ENCODE measurements at places on chromosomes 1 and 21.

DNA sequence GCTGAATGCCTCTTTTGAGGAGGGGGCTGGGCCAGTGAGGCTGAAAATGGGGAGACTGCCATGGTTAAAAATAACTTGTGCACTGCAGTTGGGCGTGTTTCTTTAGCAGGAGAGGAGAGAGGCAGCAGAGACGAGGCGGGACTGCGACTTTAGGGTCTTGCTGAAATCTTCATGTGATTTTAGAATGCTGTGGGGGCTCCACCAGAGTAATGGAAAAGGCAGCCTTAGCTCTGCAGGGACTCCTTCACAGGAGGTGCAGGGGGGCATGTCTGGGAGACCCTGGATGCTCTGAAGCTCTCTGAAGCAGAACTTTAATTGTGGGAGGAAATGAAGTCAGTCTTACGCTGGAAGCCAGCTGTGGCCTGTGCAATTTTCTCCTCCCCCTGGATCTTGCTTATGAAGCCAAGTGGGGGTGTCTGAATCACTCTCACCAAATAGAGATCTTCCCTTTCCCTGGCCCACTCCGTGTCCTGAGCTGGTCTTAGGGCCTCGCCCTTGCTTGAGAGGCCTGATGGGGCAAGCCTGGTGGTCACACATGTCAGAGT, 60.8 kb downstream of the NDUFS5 start:
- H3K4me3 ChIP-seq = no peak overlapping the region
- no peak for DNase-seq
- H3K27me3 ChIP-seq = peaks cover 12% of the 10 kb centered on the region

GRCh38 chr1:156689035-156689952, 12.1 kb upstream of the NES start:
- peak; percentile 61 for DNase-seq
- peaks cover 31% of the 10 kb centered on the region for H3K27me3 ChIP-seq

GRCh38 chr1:198756470-198756869, 117.6 kb downstream of the PTPRC start:
- peaks cover 44% of the 10 kb centered on the region for H3K36me3 ChIP-seq
- H3K27me3 ChIP-seq = peaks cover 39% of the 10 kb centered on the region
- peak overlapping the region; percentile 15 for H3K27ac ChIP-seq
- H3K4me1 ChIP-seq = peaks cover 70% of the 10 kb centered on the region

GRCh38 chr1:200710166-200710565, 28.5 kb upstream of the CAMSAP2 start:
- no peaks in the 10 kb centered on the region for H3K27me3 ChIP-seq
- H3K36me3 ChIP-seq = no peaks in the 10 kb centered on the region
- H3K4me1 ChIP-seq = no peaks in the 10 kb centered on the region
- no peak overlapping the region for H3K27ac ChIP-seq
- DNase-seq = no peak

DNA sequence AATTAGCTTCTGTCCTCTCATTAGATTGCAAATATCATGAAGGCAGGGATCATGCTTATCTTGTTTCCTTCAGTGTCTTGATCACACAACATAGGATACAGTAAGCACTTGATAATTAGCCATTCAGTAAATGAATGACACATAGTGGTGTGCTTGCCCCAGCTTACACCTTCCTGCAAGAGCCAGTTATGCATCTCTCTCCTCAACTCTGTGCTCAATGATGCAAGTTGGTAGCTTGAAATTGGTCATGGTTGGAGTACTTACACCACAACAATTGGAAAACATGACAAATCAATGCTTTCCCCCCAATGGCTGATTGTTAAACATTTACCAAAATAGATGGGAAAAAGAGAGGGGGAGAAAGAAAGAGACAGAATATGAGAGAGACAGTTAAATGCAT, 129.2 kb downstream of the NUF2 start:
- H3K4me3 ChIP-seq = no peak overlapping the region
- H3K36me3 ChIP-seq = no peaks in the 10 kb centered on the region
- H3K4me1 ChIP-seq = no peaks in the 10 kb centered on the region
- H3K27me3 ChIP-seq = peaks cover 4% of the 10 kb centered on the region

DNA sequence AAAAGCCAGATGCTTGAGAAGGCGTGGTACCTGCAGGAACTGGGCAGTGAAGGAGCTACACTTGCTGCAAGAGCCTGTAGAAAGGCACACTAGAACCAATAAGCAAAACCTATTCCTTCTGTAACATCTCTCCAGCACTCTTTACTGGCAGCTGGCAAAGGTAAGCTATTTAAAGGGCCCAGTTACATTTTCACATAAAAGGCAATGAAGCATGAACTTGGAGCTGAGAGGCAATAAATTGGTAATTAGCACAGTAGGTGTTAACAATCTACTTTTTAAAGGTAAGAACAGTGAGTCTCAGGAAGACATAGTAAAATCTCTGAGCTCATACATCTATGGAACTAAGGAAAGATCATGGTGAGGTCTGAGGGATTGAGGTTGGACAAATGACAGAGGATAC, 167.1 kb upstream of the OLFM3 start:
- no peaks in the 10 kb centered on the region for H3K27me3 ChIP-seq
- no peak overlapping the region for H3K4me3 ChIP-seq
- H3K36me3 ChIP-seq = no peaks in the 10 kb centered on the region

- no peaks in the 10 kb centered on the region for H3K4me1 ChIP-seq
- no peak for DNase-seq
- no peak overlapping the region for H3K4me3 ChIP-seq
- H3K27me3 ChIP-seq = no peaks in the 10 kb centered on the region
- H3K36me3 ChIP-seq = no peaks in the 10 kb centered on the region
- H3K27ac ChIP-seq = no peak overlapping the region
Measured at GRCh38 chr1:65992165-65992821, 199.6 kb downstream of the PDE4B start.

- H3K27me3 ChIP-seq = no peaks in the 10 kb centered on the region
- no peak overlapping the region for H3K27ac ChIP-seq
- no peak overlapping the region for H3K4me3 ChIP-seq
- no peaks in the 10 kb centered on the region for H3K36me3 ChIP-seq
- no peak for DNase-seq
Measured at GRCh38 chr1:174445817-174446216, 1.9 kb upstream of the GPR52 start.

DNA sequence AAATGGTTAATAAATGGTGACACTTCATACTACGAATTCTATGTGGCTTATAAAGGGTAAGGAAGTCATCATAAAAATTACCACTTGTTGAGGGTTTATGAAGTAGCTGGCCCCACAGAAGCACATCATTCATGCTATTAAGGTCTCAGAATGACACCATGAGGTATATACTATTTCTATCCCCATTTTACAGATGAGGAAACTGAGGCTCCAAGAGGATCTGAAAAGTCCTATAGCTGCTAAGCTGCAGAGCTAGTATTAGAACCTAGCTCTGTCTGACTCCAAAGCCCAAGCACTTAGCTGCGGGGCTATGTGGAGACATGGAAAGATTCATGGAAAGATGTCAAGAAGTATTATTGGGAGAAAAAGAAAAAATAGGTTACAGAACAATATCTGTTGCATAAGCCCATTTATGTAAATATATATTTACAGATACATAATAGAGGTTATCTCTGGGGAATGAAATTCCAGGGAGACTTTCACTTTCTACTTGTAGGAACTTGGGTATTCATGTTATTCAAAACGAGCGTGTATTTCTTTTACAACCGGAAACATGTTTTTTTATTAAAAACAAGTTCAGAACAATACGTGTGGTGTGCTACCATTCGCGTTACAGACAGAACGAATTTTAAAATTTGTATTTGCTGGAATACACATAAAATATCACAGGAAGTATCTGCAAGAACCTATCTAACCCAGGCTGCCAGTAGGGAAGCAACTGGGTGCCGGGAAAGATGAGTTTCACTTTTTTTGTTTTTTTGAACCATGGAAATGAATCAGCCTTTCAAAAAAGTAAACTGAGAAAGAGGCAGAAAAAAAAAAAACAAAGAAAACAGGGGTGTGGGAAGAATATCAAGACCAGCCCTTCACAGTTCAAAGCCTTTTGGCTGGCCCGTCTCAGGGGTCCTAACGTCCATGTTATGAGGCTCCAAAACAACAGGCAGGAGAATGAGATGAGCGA, 13.4 kb downstream of the SPOCD1 start:
- peaks cover 12% of the 10 kb centered on the region for H3K4me1 ChIP-seq
- H3K4me3 ChIP-seq = peak overlapping the region; percentile 50
- H3K36me3 ChIP-seq = no peaks in the 10 kb centered on the region
- no peaks in the 10 kb centered on the region for H3K27me3 ChIP-seq

DNA sequence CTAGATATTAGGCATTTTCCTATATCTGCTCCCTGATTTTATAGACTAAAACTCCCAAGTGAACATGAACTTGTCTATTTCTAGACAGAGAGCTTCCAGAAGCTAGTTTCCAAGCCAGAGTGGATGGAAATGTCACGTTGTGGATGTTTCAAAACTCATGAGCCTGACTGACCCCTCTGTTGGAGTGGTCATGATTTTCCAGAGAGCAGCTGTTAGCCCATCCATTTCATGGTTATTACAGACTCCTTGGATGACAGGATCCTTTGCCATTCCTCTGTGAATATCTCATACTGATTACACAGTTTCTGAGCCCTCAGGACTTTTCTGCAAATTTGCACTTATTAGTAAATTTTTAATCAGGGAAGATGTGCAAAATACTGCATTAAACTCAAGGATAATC, 76.8 kb upstream of the ATF3 start:
- peaks cover 1% of the 10 kb centered on the region for H3K27me3 ChIP-seq
- H3K27ac ChIP-seq = no peak overlapping the region
- H3K4me3 ChIP-seq = no peak overlapping the region
- no peak for DNase-seq

- no peak overlapping the region for H3K27ac ChIP-seq
- no peaks in the 10 kb centered on the region for H3K36me3 ChIP-seq
- H3K4me1 ChIP-seq = no peaks in the 10 kb centered on the region
- no peak overlapping the region for H3K4me3 ChIP-seq
Measured at GRCh38 chr1:1601564-1602303, 1.8 kb upstream of the FNDC10 start.

DNA sequence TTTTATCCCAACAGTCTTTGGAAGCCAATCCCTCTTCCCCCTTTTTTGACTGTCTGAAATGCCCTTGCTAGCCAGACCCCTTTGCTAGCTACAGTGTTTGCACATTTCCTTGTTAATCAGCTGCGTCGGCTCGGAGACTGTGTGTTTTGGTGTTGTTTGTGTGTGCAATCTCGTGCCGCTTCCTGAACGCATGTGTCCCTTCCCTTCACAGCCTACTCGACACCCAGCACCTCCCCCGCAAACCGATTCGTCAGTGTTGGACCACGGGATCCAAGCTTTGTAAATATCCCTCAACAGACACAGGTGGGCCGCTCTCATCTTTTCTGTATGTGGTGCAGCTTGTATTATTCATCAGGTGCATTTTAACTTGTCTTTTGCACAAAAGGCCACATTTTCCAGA, 298.7 kb downstream of the TM2D1 start:
- no peak for DNase-seq
- no peak overlapping the region for H3K27ac ChIP-seq
- no peaks in the 10 kb centered on the region for H3K4me1 ChIP-seq
- H3K36me3 ChIP-seq = no peaks in the 10 kb centered on the region
- H3K27me3 ChIP-seq = no peaks in the 10 kb centered on the region

- H3K4me3 ChIP-seq = no peak overlapping the region
- H3K36me3 ChIP-seq = no peaks in the 10 kb centered on the region
- DNase-seq = no peak
- peaks cover 2% of the 10 kb centered on the region for H3K27me3 ChIP-seq
Measured at GRCh38 chr1:9020305-9020704, 5.9 kb downstream of the SLC2A7 start.

GRCh38 chr1:65630855-65631254, 161.8 kb upstream of the PDE4B start:
- no peak for DNase-seq
- H3K4me3 ChIP-seq = no peak overlapping the region
- H3K36me3 ChIP-seq = no peaks in the 10 kb centered on the region
- no peaks in the 10 kb centered on the region for H3K4me1 ChIP-seq
- H3K27me3 ChIP-seq = no peaks in the 10 kb centered on the region
- no peak overlapping the region for H3K27ac ChIP-seq

DNA sequence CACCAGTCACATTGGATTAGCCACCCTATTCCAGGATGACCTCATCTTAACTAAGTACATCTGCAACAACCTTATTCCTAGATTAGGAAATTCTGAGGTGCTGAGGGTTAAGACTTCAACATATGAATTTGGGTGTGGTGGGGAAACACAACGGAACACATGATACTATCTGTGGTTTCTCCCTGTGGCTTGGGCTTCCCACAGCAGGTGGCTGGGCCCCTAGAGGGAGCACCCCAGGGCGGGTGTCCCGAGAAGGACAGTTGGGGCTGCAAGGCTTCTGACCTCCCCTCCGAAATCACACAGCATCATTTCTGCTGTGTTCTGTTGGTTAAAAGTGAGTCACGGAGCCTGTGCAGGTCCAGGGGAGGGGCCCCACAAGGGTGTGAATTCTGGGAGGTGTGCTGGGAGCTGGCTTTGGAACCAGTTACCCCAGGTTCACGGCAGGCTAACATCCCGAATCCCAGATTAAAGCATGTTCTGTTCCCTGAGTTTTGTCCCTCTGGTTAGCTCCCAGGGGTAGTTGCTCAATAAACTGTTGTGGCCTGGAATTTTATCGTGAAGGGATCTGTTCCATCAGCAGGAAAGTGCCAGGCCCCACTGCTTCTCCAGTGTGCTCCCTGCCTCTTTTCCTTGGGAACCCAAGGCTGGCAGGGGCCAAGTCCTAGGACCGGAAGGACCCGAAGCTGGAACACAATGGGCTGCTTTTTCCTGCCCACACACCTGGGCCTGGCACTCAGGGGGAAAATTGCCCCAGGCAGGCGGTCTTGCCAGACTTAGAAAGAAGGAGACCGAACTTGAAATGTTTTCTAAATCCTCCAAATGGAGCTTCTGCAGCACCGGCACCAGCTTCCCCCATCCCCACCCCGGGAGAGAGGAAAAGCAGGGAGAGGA, 154.0 kb upstream of the WNT4 start:
- H3K36me3 ChIP-seq = no peaks in the 10 kb centered on the region
- H3K27me3 ChIP-seq = peaks cover 9% of the 10 kb centered on the region
- H3K27ac ChIP-seq = no peak overlapping the region
- no peak overlapping the region for H3K4me3 ChIP-seq
- no peak for DNase-seq

GRCh38 chr1:94543893-94544635, 2.5 kb upstream of the F3 start:
- no peak for DNase-seq
- no peak overlapping the region for H3K4me3 ChIP-seq

DNA sequence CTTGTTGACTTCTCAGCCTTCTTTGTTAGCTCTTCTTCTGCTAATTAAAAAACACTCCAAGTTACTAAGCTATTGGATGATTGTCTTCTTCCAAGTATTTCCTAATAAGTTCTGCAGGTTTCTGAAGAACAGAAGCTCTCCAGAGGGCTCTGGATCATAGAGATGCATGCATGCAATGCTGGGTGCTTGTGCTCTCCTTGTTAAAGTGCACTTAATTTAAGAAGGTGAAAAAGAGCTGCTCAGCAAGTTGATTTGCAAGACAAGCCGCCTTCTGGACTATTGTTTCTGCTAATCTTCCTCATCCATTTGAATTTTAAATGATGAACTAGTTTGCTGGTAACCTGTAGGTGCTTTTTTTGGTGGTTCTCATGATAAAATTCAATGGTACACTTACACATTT, 16.1 kb downstream of the RRP15 start:
- no peaks in the 10 kb centered on the region for H3K27me3 ChIP-seq
- no peak for DNase-seq
- H3K4me1 ChIP-seq = peaks cover 14% of the 10 kb centered on the region
